ENCODE measurements at places on chromosomes 2 and 18.

DNA sequence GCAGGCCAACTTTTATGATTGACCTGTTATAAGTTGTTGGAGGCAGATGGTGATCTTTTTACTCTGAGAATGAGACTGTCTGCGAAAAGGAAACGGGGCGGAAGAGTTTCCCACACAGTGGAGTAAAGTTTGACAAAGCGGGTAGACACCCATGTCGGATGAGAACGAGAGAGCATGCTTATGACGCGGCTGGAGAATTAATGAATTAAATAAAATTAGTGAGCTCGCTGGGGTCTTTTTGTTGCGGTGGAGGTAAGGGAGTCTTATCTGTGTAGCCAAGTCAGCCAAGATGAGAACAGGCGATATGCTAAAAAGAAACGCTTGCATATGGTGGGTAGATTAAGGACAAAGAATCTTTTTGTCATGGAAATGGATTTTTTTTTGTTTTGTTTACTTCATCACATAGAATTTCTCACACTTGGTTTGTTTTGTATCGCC is 1.8 kb downstream of the SALL3 start:
- no peak for DNase-seq

- DNase-seq, result no peak
Measured at GRCh38 chr2:224372641-224373040, 29.3 kb downstream of the FAM124B start.

- DNase-seq, result no peak
Measured at GRCh38 chr2:124670187-124670586, 645.1 kb downstream of the CNTNAP5 start.

- peak; percentile 71 for DNase-seq
Measured at GRCh38 chr2:119544075-119544938, at the start of gene CFAP221. Gene CFAP221, plus strand, starts transcription at chr2:119544449. Its CDS starts 1,683 bp downstream, at chr2:119546132.

GRCh38 chr2:64173156-64174135 is 29.2 kb upstream of the PELI1 start:
- no peak for DNase-seq
